ENCODE measurements at places on chromosomes 7 and 10.

GRCh38 chr10:130364631-130365411 lies 228.6 kb downstream of the GLRX3 start:
- DNase-seq, result no peak

DNA sequence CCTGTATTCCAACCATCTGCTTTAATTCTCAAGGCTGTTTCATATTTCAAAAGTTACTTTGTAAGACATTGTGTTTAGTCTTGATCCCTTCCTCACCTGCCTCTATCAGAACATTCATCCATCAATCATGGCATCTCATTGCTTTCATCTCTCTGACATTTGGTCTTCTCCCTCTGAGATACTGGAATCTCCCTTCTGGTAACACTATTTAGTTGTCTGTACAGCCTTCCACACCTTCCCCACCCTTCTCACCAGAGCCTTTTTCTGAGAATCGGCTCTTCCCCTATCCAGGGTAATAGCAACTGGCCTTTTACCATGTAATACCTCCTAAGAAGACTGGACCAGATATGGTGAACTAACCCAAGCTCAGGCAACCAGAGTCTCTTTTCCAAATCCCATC lies 10.1 kb downstream of the CACNA2D1 start:
- DNase-seq, result no peak

DNA sequence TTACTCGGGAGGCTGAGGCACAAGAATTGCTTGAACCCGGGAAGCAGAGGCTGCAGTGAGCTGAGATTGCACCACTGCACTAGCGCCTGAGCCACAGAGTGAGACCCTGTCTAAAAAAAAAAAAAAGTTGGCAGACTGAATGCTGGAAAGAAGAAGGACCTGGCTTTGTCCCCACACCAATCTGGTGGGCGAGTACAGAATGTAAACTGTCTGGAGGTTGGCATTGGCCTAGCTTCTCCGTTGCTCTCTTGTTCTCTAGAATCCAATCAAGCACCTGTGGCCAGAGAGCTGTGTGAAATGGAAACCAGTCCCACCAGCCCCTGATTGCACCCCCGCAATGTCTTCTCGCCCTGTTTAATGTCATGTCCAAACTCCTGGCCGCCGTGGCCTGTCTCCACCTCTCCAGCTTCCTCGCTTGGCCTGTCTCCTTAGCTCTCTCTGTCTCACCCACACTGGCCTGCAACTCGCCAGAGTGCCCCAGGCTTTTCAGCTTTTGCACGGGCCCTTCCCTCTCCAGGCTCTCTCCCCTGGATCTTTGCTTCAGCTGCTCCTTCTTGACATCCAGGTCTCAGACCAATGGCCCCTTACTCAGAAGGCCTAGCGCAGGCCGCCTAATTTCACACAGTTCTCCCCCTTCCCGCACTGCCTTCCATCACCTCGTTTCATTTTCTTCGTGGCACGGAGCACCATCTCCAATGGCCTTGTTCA lies 670 bp upstream of the AGK start:
- DNase-seq, result no peak

DNA sequence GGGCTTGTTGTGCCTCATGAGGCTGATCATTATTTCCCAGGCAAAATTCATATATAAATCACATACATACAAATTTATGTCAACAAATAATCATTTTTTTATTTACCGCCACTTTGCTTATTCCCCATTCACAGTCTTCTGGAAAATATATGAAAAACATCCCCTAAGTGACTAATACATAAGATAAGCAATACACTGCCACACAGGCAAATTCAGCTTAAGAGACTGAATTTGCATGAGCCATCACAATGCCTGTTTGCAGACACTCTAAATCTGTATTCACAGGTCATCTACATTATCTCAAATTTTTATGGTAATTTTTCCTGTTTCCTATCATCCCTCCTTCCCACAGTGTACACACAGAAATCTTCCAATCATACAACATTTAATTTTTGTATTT lies 13.2 kb downstream of the OSBPL3 start:
- no peak for DNase-seq
